Calu3 (cell line): ENCODE measurements at places on chromosomes 16 and 17. TPM values are rescaled to one million over a fixed set of nuclear protein-coding genes. Genes with fewer than 3 reads are reported as not detected.

The PPY gene
- not detected in 2 replicates for total RNA-seq

DNA sequence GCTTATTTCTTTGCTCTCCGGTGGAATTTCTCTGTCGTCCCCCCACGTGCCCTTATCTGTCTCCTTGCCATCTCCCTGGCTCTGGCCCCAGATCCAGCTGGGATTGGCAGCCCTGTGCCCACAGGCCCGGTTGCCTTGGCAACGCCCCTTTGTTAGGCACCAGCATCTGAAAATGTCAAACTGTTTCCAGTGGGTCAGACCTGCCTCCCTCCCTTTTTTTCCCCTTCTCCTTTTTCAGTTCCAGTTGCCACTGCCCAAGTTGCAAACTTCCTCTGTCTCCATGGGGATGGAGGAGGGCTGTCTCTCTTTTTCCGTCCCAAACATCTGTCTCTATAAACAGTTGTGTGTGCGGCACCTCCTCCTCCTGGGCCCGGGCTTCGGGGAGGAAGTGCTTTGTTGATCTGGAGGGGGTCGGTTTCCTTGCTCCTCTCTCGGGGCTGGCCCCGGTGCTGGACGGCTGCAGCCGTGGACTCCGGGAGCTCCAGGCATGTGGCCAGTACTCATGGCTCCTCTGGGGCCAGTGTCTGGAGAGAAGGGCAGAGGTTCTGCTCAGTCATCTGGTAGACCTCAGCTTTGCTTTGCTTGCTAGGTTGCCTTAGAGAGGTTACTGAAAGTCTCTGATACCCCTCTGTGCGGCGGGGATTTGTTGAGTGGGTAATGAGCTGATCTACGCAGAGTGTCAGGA is 35.3 kb downstream of the SOCS3 start:
- no peak for DNase-seq

The LUC7L3 gene
- 152 and 155 TPM in 2 replicates for total RNA-seq

DNA sequence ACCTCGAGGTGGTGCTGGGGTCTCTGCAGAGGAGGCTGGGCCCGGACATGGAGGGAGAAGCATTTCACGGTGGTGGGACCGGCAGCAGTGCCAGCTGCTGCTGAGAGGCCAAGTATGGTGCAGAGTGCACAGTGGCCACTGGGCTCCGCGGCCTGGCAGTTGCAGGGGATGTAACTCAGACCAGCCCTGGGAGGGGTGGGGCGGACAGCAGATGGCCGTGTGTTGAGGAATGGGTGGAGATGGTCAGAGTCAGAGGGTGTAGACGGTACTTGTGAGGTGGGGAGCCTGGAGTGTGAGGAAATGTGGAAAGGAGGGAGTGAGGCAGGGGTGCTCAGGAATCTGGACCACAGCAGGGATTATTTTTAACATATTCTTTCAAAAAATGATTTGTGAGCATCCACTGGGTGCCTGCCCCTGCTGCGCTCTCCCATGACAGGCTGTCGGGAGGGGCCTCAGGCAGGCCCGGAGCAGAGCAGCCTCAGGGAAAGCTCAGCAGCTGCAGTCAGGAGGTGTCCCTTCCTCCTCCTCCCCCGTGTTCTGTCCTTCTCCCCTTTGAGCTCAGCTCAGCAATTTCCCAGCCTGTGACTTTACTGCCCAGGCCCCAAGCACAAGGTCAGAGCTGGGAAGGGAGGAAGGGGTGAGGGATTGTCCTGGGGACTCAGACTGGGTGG is 113.1 kb downstream of the RAP1GAP2 start:
- DNase-seq = no peak

- DNase-seq = no peak
Measured at GRCh38 chr17:2613089-2613808, 19.8 kb downstream of the PAFAH1B1 start.

DNA sequence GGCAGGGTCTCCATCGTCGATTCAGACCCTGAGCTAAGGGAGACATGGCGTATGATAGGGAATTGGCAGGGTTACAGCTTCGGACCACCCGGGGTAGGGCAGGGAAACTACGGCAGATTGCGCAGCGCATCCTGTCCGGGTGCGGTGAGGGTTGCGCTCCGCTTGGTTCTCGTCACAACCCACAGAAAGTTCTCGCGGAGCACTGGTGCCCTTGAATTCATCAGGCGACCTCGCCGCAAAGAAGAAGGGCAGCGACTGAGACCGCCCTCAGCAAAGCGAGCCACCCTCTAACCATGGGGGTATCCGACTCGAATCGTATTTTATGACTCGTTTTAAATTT is 1.2 kb downstream of the HS3ST3B1 start:
- DNase-seq = peak; percentile 1

The LGALS9B gene
- 0.57 and 1.5 TPM in 2 replicates for total RNA-seq

The TMEM219 gene
- total RNA-seq = 91.1 and 92.1 TPM in 2 replicates

The IRX6 gene
- total RNA-seq = not detected in 2 replicates

The TMEM204 gene
- total RNA-seq = not detected in 2 replicates

The NPLOC4 gene
- total RNA-seq = 146 and 149 TPM in 2 replicates

The TNFRSF12A gene
- total RNA-seq = 478 and 509 TPM in 2 replicates

The P2RX5 gene
- 11.1 and 11.6 TPM in 2 replicates for total RNA-seq

The NEUROD2 gene
- total RNA-seq = not detected in 2 replicates
